Activated T-cell treated with anti-CD3 and anti-CD28 coated beads, Interleukin-2, amount 50 U/mL, for 48 hours (primary cell): ENCODE measurements at places on chromosomes 5 and 9.

DNA sequence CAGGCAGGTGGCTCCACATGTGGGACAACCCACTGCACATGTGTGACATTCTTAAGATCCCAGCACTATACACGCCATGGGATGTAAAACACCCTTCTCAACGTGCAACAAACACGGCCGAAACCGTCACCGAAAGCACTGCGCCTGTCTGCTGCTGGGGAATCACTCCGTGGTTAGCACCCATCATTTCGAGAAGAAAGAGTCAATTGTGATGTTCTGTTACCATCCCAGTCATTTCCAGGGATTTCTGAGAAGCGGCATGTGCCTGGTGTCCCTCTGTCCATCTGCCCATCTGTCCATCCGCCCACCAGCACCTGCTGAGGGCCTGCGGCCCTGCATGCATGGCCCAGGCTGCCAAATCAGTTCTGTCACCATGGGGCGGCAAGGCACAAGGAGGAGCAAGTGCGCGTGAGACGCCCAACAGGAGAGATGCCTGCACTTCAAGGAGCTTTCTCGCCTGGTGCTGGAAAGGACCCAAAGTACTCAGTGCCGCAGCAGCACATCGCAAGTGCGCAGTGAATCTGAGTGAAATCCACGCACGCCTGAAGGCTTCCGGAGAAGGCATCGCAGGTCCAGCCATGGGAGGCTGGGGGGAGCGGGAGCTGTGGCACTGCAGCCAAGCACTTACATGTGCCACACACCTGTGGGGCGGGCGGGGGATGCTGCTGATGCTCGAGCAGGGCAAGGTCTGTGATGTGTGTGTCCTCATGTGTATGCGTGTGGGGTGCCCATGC is 38.0 kb downstream of the VAV2 start:
- DNase-seq = no peak

- no peak for DNase-seq
Observed at GRCh38 chr5:116088062-116088461, 3.2 kb downstream of the COMMD10 start.

GRCh38 chr5:107821288-107821687 is 150.6 kb upstream of the EFNA5 start:
- DNase-seq = no peak

DNA sequence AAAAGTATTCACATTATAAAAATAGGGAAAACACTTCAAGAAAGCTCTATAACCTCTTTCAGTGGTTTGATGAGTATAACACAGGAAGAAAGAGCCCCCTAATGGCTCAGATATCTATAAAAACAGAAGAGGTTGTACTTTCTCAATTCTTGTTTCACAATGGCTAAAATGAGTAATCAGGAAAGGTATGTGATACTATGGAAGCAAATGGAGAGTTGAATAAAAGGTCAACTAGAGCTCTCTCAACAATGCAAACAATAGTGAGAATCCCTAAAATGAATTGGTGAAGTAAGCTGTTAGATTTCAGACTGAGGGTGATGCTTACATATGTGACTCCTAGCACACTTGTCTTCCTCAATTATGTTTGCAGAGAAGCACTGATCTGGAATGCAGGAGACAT is 584.6 kb upstream of the CDH18 start:
- DNase-seq = no peak

DNA sequence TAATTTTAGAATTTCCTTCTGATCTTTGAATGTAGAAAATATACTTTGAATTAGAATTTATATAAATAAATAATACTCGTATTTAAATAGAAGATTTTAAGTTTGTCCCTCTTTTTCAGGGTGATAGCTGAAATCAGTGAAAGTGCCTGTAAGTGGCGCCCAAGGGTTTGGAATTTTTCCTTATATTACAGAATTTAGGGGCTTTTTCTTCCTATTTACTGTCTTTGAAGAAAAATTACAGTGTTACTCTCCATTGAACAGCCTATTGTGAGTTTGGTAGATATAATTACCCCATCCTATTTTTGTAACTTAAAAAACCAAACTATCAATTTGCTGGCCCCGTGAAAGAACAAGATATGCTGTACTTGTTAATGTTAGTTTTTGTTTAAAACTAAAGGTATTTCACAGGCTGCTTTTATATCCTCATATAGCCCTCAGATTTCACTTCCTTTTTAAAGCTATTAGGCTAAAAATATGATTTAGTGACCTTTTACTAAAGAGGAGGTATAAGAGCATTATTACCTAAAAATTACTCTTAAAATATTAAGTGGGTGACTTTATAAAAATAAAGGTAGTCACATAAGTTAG is 3.2 kb downstream of the MAP3K1 start:
- no peak for DNase-seq

DNA sequence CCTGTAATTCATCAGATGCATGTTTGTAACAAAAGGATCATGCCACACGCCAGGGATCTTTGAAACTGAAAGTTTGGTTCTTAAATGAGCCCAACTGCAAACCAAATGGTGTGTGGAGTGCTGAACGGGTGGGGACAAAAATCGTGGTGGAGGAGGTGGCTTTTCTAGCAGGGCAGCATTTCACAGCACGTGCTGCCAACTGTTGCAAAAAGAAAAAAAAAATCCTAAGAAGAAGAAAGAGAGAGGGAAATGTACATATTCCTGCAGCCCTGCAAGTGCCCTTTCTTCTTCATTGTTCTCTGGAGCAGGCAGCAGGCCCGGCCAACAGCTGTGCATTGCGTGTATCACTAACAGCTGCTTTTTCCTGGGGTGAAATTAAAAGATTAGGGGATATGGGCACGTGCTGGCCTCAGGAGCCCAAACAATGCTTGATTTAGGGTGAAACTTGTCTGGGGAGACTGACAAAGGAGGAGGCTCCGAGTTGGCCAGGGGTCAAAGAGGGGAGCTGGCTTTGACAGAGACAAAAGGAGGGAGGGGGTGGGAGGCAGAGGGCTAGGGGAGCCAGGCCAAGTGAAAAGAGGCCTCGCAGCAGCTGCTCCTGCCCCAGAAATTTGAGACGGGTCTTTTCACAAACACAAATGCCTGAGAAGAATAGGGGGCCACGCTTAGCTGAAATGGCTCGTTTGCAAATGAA is 73.0 kb downstream of the GADD45G start:
- no peak for DNase-seq
